Fibroblast of skin of left quadriceps (primary cell): ENCODE measurements at places on chromosomes 6 and 20.

- DNase-seq: no peak
These were observed 538.3 kb downstream of the GRIK2 start for GRCh38 chr6:101931766-101932165.

DNA sequence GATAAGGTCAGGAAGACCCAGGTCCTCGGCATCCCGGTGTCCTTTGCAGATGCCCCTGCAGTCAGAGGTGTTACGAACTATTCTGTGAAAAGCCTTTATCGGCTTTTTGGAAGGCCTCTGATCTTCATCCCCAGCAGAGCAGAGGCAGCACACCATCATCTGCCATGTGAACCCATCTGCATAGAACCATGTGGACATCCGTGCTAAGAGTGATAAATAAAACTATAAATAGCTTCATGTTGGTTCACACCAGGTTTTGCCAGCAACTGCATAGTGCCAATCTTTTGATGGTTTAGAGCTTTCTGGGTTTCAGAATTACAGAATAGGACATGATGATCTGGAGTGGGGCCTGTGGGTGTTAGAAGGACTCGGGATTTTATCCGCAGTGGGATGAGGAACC lies 33.6 kb downstream of the SIRPA start:
- DNase-seq: no peak

DNA sequence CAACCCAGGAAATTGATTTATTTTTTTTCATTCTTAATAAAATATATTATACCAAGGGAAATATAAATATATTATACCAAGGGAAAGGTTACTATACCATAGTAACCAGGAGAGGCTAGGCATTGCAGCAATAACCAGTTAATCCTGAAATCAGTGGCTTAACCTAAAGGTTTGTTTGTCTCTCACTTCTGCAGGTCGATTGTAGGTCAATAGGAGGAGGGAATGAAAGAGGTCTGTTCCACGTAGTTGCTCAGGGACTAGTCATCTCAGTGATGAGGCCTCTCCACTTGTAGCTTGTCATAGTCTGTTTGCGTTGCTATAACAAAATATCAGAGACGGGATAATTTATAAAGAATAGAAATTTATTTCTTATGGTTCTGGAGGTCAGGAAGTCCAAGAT lies 168.0 kb downstream of the GJA1 start:
- no peak for DNase-seq

GRCh38 chr6:72776456-72776855 lies 154.6 kb downstream of the KCNQ5 start:
- no peak for DNase-seq

- no peak for DNase-seq
These were observed 19.4 kb downstream of the MDGA1 start for GRCh38 chr6:37678078-37678846.

- DNase-seq: no peak
These were observed 23.0 kb upstream of the FKBP1A start for GRCh38 chr20:1415667-1416468.

- no peak for DNase-seq
These were observed 89.7 kb downstream of the TCP11 start for GRCh38 chr6:35051396-35051795.

GRCh38 chr20:58522666-58523065 lies 7.5 kb upstream of the APCDD1L start:
- no peak for DNase-seq

GRCh38 chr6:55469951-55470366 lies 109.0 kb downstream of the HMGCLL1 start:
- no peak for DNase-seq

GRCh38 chr6:51241376-51241775 lies 422.7 kb downstream of the TFAP2B start:
- DNase-seq: no peak

- DNase-seq: no peak
These were observed 17.6 kb downstream of the PLAGL2 start for GRCh38 chr20:32189691-32190615.

- DNase-seq: no peak
These were observed 6.7 kb upstream of the CST9 start for GRCh38 chr20:23612396-23612795.

GRCh38 chr20:6012179-6012578 lies 41.7 kb downstream of the LRRN4 start:
- no peak for DNase-seq

DNA sequence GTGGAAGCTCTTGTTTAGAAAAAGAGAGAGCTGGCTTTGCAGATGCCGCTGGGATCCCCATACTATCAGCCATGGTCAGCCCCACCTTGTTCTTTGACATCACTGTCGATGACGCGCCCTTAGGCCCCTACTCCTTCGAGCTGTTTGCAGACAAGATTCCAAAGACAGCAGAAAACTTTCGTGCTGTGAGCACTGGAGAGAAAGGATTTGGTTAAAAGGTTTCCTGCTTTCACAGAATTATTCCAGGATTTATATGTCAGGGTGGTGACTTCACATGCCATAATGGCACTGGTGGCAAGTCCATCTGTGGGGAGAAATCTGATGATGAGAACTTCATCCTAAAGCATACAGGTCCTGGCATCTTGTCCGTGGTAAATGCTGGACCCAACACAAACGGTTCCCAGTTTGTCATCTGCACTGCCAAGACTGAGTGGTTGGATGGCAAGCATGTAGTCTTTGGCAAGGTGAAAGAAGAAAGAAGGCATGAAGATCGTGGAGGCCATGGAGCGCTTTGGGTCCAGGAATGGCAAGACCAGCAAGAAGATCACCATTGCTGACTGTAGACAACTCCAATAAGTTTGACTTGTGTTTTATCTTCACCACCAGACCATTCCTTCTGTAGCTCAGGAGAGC lies 2.4 kb upstream of the BLCAP start:
- no peak for DNase-seq
